Stimulated activated CD4-positive, alpha-beta T cell treated with anti-CD3 and anti-CD28 coated beads, Interleukin-2, amount 100 ng/mL, for 4 hours (primary cell): ENCODE measurements at places on chromosomes 2 and 18.

DNA sequence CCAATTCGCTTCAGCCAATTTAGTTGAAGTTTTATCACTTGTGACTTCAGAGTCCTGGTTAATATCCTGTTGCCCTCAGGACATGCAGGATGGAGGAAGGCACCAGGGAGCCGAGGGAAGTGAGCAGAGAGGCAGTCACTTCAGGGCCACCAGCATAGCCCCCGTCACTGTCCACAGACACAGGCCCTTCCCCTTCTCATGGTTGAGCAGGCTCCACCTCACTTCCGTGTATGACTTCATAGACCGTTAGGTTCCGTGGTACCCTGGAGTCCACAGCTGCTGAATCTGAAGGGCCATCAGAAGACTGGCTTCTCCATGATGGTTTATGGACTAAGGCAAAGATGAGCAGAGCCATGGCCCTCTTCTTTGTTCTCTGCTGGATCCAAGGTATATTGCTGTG is at the start of gene C2orf92:
C2orf92 (plus strand) TSS at position 266 of the 400 bp plus-strand sequence; CDS start at position 342, 76 bp downstream.
- DNase-seq = no peak

GRCh38 chr2:67514515-67514914 is 117.4 kb downstream of the ETAA1 start:
- DNase-seq = no peak

DNA sequence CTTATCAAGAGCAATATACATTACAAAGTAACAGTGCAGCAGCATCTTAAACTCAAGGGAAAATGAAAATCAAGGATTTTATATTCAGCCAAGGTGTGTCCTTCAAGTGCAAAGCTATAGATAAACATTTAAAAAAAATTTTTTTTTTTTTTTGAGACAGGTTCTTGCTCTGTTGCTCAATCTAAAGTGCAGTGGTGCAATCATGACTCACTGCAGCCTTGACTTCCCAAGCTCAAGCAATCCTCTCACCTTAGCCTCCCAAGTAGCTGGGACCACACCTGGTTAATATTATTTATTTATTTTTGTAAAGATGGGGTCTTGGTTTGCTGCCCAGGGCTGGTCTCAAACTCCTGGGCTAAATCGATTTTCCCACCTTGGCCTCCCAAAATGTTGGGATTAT is 9.0 kb downstream of the CDKL4 start:
- no peak for DNase-seq

DNA sequence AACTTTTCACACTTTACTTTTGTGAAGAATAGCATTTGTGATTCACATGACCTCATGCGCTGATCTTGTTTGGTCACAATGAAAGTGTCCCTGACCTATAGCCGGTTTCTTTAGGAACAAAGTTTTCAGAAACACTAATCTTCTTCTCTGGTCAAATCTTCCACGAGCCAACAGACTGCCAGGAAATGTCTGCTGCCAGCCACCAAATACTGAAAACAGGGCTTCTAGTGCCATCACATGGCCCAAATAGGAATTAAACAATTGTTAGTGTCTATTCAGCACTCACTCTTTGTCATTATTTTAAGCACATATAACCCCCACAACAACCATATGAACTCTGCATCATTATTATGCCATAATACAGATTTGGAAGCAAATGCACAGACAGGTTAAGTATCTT is 286.5 kb upstream of the SYT4 start:
- no peak for DNase-seq

- no peak for DNase-seq
Measured at GRCh38 chr18:79248495-79249060, 147.2 kb upstream of the NFATC1 start.

GRCh38 chr2:240336820-240337427 is 98.5 kb upstream of the GPC1 start:
- no peak for DNase-seq

GRCh38 chr18:79896738-79897137 is 54.7 kb downstream of the SLC66A2 start:
- no peak for DNase-seq

GRCh38 chr2:29209551-29209950 is 94.3 kb downstream of the CLIP4 start:
- no peak for DNase-seq

- no peak for DNase-seq
Measured at GRCh38 chr2:118062669-118063068, 25.6 kb upstream of the INSIG2 start.

GRCh38 chr2:204535764-204536163 is 9.5 kb upstream of the PARD3B start:
- no peak for DNase-seq

DNA sequence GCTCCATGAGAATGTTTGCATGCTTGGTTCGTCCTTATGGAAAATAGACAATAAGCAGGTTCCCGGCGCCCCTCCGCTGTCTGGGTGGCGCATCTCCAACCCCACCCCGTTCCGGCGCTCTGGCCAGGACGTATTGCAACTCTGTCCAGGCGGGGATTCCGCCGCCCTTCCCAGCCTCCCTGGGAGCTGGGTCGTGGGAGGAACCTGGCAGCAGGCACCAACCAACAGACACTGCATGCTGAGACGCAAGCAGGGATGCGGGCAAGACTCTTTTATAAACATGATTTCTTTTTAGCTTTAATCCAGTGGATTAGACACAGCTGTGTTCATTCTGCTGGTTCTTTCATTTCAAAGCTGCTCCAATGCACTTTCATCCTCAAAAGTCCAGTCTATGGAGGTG is 240.2 kb downstream of the SH3BP4 start:
- no peak for DNase-seq

DNA sequence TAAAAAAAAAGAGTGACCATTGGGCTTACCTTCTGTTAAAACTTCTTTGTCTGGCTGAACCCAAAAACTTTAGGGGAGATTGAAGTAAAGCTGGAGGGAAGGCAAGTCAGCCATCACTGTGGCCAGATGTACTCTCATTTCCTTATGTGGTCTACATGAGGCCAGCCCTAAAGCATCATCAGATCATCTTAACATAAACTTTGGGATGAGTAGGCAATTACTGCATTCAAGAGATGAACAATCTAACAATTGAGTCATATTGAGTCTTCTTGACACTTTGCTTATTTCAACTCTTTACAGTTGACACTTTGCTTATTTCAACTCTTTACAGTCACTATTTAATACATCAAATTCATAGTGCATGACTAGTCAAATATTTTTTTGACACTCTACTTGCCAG is 155.6 kb downstream of the QPCT start:
- no peak for DNase-seq

DNA sequence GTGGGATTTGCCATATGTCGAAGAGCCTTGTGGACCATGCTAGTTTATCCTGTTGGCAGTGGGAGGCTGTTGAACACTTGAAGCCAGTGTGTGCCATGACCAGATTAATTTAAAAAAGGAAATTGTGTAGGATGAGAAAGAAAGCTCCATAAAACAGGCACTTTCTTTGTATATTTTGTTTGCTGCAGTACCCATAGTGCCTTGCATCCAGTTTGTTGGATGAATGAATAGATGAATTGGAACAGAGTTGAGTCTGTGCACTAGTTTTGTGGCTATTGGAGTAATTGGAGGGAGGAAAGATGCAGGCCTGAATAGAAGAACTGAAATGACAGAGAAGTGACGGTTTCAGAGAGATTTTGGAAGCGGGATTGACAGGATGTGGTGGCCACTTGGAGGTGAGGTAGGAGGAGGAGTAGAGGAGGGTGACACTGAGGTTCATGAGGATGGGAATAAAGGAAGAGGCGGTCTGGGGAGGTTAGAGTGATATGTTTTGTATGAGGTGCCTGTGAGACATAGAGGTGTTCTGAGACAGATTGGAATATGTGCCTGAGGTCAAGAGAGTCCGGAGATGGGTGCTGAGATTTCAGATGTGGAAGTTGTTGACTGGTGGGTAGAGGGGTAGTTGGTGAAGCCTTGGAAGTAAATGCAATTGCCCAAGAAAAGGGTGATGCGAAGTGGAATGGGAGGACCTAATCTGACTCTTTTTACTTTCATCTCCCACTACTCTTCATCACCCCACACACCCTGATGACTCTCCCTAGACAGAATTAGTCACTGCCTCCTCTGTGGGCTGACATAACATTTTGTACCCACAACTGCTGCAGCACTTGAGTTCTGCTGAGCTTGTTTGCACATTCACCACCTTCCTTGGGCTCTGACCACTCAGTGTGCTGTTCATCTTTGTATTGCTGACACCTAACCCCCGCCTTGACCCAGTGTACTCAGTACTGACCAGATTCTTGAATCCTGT is 5.1 kb downstream of the DGUOK start:
- DNase-seq = peak; percentile 58

DNA sequence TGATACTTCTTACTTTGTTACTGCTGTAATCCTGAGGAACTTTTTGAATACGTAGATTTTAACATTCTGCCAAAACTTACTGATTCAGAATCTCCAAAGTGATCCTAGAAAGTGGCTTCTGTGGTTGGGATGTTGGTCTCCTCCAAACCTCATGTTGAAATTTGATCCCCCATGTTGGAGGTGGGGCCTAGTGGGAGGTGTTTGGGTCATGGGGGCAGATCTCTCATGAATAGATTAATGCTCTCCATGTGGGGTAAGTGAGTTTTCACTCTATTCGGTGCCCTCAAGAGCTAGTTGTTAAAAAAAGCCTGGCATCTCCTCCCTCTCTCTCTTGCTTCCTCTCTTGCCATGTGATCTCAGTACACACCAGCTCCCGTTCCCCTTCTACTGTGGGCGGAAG is 329.9 kb downstream of the HRH4 start:
- no peak for DNase-seq

DNA sequence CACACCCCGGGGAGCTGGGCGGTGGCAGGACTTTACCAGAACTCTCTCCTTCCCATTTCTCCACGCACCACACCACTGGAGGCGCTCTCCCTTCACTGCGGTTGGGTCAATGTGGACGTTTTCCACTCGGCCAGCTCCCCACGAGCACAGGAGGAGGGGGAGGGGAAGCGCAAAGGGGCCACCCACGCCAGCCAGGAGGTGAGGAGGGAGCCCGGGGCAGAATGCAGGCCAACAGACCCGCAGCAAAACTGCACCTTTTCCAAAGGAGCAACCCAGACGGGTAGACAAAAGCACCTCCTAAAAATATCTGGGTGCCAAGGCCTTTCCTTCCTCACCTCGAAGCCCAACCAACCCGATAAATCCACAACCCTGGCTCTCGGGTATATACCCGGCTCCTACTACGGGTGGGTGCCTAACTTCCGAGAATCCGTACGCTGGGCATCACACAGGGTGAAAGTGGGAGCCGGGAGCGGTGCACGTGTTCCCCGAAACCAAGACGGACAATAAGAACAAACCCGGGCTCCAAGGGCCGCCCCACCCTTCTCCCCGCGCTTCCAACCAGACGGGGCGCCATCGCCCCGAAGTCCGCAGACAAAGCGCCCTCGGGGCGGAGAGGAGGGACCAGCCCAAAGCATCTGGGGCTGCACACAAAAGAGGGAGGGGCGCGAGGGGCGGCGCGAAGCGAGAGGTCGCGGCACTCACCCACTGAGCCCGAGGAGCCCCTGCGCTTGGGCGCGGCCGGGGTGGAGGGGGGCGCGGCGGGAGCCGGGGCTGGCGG is 1.0 kb downstream of the RTN4 start:
- DNase-seq = no peak

GRCh38 chr2:223247136-223247535 is 195.1 kb downstream of the KCNE4 start:
- DNase-seq = no peak

- DNase-seq = no peak
Measured at GRCh38 chr2:219452361-219453317, 18.0 kb downstream of the SPEG start.

DNA sequence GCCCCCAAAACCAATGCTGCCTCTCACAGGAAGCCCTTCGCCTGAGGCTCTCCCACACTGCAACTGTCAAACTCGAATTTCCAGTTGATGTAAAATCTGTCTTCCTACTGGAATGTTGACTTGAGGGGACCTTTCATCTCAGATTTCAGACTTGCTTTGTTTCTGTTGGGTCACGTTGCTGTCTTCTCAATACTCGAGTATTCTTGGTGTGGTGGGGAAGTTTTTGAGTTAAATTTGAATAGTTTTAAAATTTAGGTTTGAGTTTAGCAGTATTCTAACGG is 50.8 kb downstream of the AGAP1 start:
- no peak for DNase-seq
